NCI-H446 (cell line): ENCODE measurements at places on chromosomes 2 and 18.
A peak's percentile ranks its signal among the peaks of the same experiment; 100 is the strongest.

DNA sequence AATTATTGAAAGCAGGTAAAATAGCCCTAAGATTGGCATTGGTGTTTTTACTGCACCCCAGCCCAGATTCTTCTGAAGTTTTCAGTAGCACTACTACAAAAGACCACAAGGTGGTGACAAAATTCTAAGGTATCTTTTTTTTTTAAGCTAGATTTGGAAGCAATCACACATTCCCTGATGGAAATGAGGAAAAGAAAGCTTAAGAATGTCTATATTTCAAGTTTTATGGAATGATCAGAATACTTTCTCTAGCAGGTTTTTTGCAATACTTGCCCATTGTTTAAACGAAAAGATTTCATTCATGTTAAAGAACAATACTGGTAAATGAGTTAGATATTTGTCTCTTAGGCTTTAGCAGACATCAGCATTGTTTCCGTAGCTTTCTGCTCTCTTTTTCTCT is 32.1 kb upstream of the ZNF638 start:
- DNase-seq, result peak; percentile 3

GRCh38 chr2:188013767-188014166 is 277.9 kb upstream of the GULP1 start:
- no peak for DNase-seq

GRCh38 chr18:72799106-72799505 is 68.7 kb downstream of the NETO1 start:
- no peak for DNase-seq

- no peak for DNase-seq
These were observed 154.0 kb downstream of the CALCRL start for GRCh38 chr2:187294043-187294442.

DNA sequence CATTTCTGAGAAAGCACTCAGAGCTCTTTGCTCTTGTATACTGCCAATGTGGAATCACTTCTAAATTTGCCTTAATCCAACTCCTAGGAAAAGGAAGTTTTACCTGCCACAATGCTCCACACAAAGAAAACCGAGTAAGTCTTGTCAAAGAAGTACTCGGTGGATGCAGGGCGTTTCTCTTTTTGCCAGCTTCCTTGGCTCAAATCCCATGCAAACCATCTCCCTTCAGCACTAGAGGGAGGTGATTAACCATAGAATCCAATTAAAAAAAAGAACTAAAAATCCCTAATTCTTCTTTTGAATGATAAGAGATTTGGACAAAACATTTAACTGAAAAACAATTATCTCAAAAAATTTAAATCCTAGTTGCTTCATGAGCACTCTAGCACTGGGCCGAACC is 129.0 kb downstream of the RPRM start:
- no peak for DNase-seq
